ENCODE measurements at places on chromosomes 3 and 15.

GRCh38 chr3:127056281-127056680 lies 73.4 kb downstream of the PLXNA1 start:
- DNase-seq: no peak

DNA sequence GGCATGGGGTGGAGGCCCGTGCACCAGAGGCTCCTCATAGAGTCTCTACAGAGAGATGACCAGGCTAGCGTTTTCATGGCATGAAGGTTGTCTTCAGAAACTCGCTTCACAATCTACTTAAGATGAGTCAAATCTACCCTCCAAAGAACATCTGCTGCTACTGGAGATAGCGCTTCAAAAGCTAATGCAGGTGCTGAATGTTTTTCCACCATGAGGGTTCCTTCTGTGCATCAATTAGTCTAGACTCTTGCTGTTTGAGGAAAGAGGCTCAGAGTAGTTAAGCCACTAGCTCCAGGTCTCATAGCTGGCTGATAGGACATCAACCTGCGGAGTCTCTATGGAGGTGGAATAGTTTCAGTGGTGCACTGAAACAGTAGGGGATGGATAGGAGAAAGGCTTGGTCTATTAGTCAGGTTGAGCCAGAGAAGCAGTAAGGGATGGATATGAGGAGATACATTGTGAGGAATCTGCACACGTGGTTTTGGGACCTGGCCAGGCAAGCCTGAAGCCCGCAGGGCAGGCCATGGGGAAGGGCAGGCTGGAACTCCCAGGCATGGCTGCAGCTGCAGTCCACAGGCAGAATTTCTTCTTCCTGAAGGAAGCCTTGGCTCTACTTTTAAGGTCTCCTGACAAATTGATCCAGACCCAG lies 117.5 kb downstream of the APBA2 start:
- no peak for DNase-seq

DNA sequence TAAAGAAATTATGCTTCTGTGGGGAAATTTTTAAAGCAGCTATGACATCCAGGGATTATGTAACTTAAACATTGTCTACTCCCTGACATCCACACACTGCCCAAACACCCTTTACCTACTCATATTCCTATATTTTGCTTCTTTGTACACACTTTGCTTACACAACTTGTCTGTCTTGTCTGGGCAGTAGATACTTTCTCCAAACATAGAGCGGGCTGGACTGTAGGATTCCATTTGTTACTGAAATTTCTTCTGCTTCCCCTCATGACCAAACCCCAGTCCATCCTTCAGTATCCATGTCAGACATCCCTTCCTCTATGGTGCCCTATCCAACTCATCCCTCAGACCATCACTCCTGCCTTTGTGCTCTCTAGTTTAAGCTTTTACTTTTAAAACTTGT lies 19.9 kb downstream of the NCEH1 start:
- no peak for DNase-seq

GRCh38 chr3:110165753-110166152 lies 828.4 kb upstream of the DPPA4 start:
- DNase-seq: no peak

DNA sequence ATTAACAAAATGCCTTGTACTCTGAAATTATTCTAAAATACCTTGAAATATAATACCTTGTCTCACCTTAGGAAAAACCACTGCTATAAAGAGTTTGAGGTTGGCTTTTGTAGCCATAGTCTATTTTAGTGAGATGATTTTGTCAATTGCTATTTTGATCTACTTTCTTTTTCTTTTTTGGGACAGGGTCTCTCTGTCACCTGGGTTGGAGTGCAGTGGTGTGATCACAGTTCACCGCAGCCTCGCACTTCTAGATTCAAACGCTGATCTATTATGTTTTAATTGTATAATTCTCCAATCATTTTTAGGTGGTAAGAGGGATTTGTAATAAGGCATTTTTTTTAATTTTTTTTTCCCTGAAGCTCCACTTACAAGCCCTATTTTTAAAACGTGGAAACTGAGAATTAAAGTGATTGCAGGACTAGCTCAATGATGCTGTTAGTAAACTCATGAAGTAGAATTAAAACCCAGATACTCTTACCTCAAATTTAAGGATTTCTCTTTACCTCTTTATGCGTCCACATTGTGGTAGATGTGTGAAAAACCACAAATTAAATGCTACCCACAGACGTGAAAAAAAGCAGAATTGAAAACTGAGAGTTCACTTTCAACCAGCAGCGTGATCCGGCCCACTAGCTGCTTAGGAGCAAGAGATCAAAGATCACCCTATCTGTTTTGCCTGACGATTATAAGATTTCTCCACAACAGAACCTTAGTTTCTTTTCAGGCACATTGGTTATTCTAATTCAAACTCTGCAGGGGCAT lies 384.2 kb downstream of the CGGBP1 start:
- no peak for DNase-seq

- DNase-seq: no peak
These were observed 9.0 kb upstream of the ZBED2 start for GRCh38 chr3:111604119-111604518.
